ENCODE measurements at places on chromosomes 4 and X. TPM values are rescaled to one million over a fixed set of nuclear protein-coding genes. Genes with fewer than 3 reads are reported as not detected.

PF4V1 gene
- polyA plus RNA-seq = not detected

DNA sequence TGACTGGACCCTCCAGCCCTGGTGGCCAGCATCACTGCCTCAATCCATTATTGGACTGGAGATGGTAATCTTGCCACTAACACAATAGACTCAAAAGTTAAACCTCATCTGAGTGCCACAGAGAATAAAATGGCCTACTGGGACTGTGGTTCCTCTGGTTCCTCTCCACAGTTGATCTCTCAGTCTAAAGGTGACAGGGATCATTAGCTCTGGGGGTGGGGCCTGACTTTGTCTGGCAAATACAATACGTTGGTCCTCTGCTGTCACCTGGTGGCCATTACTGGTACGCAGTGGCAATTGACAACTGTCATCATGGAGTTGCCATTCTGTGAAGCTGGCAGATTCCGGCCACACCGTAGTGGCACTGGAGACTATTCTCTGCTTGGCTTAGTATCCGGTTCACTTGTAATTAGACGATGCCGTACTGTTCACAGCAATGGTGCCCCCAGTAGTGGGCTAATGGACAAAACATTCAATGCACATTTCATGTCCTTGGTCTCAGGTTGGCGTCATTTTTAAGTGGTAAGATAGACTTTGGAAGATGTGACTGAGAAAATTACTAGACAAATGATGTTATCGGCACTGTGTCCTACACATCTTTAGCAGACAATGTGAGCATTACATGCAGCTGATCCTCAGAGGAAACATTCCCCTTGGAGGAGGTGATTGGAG is 6.7 kb downstream of the FGFBP2 start:
- no peak overlapping the region for H3K4me3 ChIP-seq
- no peaks in the 10 kb centered on the region for H3K4me1 ChIP-seq
- no peak overlapping the region for H3K27ac ChIP-seq
- H3K27me3 ChIP-seq = no peaks in the 10 kb centered on the region
- no peaks in the 10 kb centered on the region for H3K36me3 ChIP-seq
- peak; percentile 64 for DNase-seq

MGARP gene
- 4.3 TPM for polyA plus RNA-seq

- H3K4me3 ChIP-seq = no peak overlapping the region
- DNase-seq = no peak
- H3K4me1 ChIP-seq = no peaks in the 10 kb centered on the region
Measured at GRCh38 chr4:145839151-145839550, 99.5 kb downstream of the ZNF827 start.

TMEM255A gene
- 2.8 TPM for polyA plus RNA-seq

DNA sequence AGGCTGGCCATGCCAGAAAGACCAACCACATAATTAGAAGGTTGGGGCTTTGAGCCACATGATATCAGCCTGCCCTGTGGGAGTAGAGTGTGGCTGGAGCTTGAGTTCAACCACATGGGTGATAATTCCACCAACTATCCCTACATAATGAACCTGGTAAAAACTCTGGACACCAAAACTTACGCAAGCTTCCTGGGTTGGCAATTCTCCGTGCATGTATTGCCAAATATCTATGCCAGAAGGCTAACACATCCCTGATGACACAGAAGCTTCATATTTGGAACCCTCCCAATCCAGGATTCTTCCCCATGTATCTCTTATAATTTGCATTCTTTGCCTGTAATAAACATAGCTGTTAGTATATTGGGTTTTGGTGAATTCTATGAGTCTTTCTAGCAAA is 68.2 kb downstream of the FUNDC1 start:
- DNase-seq = no peak
- peaks cover 3% of the 10 kb centered on the region for H3K27me3 ChIP-seq
- H3K4me1 ChIP-seq = no peaks in the 10 kb centered on the region
- H3K27ac ChIP-seq = no peak overlapping the region
- H3K4me3 ChIP-seq = no peak overlapping the region
